ENCODE measurements at places on chromosomes 4 and X.

GRCh38 chr4:53688186-53688790 lies 97.0 kb upstream of the LNX1 start:
- DNase-seq, result peak; percentile 99

DNA sequence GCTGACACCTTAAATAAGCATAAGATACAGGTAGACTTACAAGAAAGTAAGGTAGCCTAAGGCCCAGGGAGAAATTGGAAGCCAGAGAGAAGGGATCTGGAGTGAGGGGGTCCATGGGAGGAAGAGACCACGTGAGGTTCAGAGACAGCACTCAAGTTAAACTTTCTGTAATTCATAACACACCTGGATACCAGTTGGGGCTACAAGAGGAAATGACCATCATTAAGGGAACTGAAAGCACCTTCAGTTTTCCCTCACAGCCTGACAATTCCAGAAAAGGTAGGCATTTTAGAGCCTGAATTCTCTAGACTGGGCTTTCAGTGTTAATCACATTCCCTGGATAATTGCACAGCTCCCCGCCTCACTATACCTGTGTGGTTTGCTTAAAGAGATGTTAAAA lies 355.5 kb downstream of the FBXW7 start:
- DNase-seq, result no peak

- DNase-seq, result no peak
Measured at GRCh38 chrX:129347291-129347690, 176.0 kb downstream of the SMARCA1 start.

DNA sequence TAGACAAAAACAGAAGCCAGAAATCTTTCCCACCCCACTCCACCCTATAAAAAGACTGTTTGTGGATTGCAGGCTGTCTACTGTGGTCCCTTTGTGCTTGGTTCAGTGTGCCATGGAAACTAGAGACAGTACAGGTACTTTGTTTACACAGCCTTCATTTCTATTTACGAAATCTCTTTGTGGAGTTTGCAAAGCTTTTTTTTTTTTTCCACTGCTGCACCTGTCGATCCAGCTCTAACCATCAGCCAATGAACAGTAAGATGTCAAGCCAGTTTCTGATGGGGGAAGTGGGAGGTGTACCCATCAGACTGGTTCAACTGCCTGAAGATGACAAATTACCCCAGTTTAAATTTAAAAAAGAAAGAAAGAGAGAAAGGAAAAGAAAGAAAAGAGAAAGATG lies 20.2 kb upstream of the LRBA start:
- DNase-seq, result no peak

- peak; percentile 40 for DNase-seq
Measured at GRCh38 chr4:122017296-122017695, 65.4 kb upstream of the TRPC3 start.

DNA sequence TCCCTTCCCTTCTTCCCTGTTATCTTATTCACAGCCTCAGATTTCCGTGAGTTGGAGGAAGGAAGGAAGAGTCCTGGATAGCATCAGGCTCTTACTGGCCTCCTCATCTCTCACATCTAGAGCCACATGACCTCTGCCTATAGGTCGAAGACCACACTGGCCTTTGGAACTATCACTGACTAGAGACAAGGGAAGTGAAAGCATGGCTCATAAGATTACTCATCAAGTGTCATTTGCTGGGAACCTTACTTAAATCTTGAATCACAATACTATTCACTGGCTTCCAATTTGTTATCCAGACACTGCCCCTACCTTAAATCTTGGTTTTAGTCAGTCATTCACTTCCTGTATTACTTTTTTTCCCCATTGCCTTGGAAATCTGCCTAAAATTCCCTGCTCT lies 61.6 kb upstream of the MTMR8 start:
- DNase-seq, result no peak

GRCh38 chrX:40209951-40210617 lies 112.3 kb upstream of the BCOR start:
- DNase-seq, result no peak

- no peak for DNase-seq
Measured at GRCh38 chr4:83205760-83206159, 78.8 kb downstream of the COQ2 start.

GRCh38 chr4:176034499-176034898 lies 31.1 kb upstream of the WDR17 start:
- peak; percentile 25 for DNase-seq

GRCh38 chr4:85905761-85906160 lies 430.8 kb downstream of the ARHGAP24 start:
- DNase-seq, result no peak

DNA sequence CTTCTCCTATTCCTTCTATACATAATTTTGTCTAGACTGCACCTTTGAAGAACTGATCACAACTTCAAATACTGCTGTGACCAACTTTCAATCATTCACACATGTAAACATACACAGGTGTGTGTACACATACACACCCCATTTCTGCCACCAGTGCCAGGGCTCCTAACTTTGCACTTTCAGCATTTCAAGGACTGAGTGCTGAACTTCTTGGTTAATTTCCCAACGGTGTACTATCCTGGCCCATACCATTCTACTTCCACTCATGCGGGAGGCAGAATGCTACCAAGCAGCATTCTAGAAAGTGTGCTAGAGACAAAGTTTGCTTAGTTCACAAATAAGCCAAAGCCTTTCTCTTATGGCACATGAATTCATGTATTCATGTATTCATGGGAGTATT lies 51.2 kb downstream of the RPGR start:
- no peak for DNase-seq

GRCh38 chr4:15479089-15479912 lies 9.6 kb downstream of the CC2D2A start:
- peak; percentile 76 for DNase-seq

DNA sequence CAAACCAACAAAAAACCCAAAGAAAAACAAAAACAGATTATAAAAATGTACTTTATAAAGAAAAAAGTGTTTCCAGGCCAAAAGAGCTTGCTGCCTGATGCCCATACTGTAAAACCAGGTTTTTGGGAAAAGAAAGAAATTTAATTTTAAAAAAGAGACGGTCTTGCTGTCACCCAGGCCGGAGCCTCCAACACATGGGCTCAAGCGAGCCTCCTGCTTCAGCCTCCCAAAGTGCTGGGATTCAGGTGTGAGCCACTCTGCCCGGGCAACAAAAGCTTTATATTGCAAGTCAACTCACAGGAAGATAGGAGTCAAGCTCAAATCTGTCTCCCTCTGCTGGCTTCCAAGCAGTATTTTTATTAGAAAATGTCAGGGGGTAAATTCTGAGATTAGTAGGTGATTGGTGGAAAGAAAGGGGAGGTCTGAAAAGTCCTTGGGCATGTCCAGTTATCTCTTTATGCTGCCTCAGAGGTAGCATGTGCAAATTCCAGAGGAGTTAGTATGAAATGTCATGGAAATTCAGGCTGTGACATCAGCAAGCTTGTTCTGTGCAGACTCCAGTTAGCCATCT lies 39.4 kb downstream of the MGST2 start:
- no peak for DNase-seq

DNA sequence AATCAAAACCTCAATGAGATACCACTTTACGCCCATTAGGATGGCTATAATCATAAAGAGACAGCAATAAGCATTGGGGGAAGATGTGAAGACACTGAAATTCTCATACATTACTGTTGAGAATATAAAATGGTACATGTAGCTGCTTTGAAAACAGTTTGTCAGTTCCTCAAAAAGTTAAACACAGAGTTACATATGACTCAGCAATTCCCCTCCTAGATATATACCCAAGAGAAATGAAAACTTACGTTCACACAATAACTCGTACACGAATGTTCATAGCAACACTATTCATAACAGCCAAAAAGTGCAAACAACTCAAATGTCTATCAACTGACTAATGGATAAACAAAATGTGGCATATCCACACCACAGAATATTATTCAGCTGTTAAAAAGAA lies 36.6 kb downstream of the PHF8 start:
- no peak for DNase-seq

GRCh38 chrX:16082470-16083085 lies 40.8 kb upstream of the GRPR start:
- no peak for DNase-seq

- DNase-seq, result no peak
Measured at GRCh38 chr4:156832886-156833285, 138.7 kb downstream of the PDGFC start.

GRCh38 chrX:153496590-153496959 lies 1.8 kb downstream of the BGN start:
- no peak for DNase-seq

DNA sequence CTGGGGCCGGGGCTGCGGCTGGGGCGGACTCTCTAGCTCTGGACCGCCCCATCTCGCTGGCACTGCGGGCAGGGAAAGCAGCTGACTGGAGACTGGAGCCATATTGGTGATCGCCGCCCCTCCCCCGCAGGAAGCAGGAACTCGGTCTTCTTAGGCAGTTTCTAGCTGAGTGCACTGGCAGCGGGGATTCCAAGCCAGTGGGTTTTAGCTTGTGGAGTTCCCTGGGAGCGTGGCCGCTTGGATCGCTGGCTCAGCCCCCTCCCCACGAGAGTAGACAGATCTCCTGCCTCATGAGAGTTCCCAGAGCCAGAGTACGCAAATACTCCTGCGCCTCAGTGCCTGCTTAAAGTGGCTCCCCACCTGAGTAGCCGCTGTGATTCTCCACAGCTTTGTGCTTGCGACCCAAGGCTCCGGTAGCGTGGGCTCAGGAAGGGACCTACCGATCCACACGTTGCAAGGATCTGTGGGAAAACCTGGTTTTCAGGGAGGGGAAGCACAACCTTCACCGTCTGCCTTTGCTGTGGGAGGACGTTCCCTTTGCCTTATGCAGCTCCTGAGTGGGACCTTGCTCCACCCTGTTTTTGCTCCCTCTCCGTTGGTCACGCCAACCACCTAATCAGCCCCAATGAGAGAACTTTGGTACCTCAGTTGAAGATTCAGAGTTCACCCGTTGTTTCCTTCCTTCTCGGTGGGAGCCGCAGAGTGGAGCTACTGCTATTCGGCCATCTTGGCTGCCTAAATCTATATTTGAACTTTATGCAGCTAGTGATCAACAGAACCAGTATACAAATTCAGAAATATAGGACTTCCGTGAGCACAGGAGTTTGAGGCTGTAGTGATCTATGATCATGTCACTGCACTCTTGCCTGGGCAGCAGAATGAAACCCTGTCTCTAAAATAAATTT lies 803.9 kb upstream of the PCDH10 start:
- DNase-seq, result no peak

DNA sequence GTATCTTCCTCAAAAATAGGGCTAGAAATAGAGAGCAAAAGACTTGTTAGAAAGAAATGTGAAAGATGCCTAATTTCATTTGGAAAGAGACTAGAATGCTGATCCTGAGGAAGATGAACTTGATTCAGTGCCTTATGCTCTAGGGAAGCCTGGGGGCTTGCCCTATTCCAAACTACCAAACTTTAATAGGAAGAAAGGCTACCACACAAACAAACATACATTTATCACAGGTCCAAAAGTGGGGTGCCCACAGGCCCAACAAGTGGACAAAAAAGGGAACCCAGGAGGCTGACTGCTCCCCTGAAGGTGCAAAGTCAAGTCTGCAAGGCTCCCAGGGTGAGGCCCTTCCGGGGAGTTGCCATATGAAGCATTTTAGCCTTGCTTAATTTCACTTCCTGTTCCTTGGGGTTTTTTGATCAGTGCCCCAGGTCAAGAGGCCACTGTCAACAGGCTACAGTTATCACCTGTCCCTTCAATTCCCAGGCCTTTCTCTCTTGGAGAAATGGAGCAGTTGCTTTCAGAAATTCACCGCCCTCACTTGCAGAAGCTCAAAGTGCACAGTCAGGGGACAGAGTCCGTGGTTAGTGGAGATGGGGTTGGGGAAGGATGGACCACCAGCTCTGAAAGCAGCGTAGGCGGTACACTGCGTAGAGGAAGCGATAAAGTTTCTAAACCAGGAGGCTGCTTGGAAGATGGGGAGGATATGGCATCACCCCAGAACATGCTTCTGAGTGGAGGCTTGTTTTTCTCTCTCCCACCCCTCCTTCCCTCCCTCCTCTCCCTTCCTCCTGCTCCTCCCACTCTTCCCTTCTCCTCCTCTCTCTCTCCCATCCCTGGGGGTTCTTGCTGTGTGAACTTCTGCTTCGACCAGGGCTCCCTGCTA lies 36.4 kb downstream of the TMEM154 start:
- no peak for DNase-seq

DNA sequence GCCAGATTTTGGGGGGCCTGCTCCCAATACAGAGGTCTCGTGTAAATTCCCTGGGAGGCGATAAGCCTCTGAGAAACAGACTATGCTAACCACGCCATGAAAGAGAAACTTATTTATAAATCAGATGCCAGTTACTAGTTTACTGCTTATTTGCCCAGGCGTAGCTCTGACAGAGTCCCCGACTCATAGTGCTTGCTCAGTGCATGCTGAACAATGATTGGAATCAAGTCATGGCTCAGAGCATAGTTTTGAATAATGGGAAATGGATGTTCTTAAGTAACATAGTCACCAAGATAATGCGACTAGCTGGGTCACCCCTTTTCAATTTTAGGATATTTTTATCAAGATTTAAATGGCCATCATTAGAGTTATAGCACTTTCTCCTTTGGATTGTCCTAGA lies 39.9 kb downstream of the HTT start:
- DNase-seq, result no peak

- DNase-seq, result no peak
Measured at GRCh38 chr4:65651031-65651430, 19.3 kb downstream of the EPHA5 start.

DNA sequence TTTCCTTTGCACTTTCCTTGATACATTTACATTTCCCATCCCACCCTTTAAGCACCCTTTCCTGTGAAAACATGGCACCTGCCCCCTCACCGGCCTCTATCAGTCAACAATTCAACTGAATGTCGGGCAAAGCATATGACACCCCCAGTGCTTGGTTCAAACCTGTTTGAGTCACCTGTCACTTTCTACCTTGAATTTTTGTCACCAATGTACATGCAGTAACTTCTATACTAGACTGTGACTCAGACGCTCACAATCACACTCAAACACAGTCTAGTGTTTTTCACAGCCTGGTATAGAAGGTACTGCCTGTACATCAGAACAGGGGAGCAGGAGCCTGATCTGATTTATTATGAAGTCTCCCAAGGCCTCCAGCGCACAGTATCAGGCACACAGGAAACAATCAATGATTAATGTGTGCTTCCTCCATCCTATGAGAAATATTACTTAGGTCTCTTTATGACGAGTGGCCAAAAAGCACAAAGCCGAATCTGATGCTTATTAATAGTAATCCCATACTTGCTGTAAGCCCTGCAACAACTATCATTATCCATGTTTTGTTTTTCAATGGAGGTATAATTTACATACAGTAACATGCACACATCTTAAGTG lies 49.2 kb upstream of the FAM9C start:
- no peak for DNase-seq

- DNase-seq, result no peak
Measured at GRCh38 chrX:148310426-148311165, 189.8 kb upstream of the AFF2 start.

DNA sequence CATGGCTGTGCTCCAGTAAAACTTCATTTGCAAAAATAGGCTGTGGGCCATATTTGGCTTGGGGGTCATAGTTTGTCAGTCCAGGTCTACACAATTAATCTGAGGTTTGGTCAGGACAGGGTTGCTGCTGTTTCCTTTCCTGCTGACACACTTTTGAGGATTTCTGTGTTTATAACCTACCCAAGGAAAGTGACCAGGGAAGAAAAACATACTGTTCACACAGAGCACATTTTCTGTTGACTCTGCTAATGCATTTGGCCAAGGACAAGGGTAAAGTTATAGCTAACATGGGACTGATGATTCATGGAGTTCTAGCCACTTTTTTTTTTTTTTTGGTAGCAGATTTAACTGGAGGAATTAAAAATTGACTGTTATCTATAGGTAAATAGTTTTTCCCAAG lies 43.9 kb upstream of the GEMIN8 start:
- DNase-seq, result no peak

Measured in fibroblast of skin of left biceps (primary cell).